Left renal pelvis (tissue), 4 donors: ENCODE measurements at places on chromosomes 7 and 10.

DNA sequence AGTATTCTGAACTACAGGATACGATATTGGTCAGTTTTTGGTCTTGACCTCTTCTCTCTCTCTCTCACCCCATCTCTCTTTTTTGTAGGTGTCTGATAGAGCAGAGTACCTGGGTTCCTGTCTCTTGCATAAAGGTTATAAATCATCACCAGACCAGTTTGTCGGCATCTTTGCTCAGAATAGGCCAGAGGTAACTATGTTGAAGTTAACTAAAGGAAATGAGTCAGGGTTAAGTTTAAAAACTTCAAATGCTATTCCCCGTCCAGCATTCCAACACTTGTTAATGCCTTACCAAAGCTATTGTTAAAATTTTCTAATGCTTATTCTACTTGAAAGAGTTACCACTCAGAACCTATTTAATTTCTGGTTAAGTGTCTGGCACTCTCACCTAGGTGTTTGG lies 30.7 kb downstream of the ACSL5 start:
- DNase-seq: no peak

DNA sequence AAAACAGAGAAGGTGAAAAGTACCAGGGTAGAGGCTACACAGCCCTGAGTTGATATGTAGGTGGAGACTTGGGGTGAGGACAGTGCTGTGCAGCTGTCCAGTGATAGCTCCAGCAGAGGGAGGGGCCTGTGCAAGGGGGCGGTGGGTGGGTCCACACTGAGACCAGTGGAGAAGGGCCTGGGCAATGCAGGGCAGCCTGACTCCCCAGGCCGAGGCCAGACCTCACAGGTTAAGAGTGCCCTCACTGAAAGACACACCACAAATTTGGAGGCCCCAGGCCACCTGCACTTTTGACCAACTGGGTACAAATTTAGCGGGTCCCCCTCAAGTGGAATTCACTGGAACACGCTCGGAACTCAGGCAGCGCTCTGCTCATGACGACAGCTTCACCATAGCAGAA lies 6.7 kb upstream of the RASGEF1A start:
- no peak for DNase-seq

- DNase-seq: no peak
Observed at GRCh38 chr10:105259201-105259600, 618.1 kb downstream of the SORCS3 start.

DNA sequence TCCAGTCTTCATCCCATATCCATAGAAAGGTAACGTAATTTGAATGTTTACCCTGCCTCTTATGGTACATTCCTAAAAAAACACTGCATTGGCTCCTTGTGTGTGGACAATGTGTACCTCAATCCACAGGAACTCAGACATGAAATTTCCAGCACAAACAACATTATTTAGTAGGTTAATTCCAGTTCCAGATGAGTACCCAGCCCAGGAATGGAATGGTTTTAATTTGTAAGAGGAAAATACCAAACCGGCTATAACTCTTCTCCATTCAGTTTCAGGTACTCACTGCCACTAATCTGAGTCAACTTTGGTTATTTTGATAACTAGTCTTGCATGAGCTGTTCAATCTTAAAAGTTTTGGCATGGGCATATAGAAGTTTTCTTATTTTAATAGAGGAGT lies 39.0 kb downstream of the TFPI2 start:
- no peak for DNase-seq

DNA sequence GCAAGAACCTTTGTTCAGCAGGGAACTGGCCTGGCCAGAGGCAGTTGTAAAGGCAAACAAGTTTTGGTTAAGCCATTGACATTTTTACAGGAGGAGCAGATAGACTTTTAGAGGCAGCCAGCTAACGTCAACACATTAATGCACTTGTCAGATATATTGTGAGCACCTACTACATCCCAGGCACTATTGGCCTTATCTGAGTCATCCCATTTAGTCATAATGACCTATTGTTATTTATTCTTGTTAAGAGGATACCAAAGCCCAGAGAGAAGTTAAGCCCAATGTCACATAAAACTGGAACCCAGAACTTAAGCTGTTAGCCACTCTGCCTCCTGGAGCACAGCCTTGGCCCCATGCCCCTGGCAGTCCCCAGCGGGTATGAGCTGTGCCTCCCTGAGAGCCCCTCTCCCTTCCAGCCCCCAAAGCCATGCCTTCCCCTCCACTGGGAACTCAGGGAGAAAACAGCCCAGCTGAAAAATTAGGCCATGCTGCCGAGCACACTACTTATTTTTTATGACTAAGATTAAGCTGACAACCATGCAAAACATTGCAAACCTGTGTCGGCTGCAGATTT lies 32.7 kb upstream of the TRIM8 start:
- no peak for DNase-seq

- DNase-seq: no peak
Observed at GRCh38 chr7:8639668-8640067, 206.3 kb downstream of the NXPH1 start.

- no peak for DNase-seq
Observed at GRCh38 chr7:2195400-2196246, 37.1 kb downstream of the MAD1L1 start.

DNA sequence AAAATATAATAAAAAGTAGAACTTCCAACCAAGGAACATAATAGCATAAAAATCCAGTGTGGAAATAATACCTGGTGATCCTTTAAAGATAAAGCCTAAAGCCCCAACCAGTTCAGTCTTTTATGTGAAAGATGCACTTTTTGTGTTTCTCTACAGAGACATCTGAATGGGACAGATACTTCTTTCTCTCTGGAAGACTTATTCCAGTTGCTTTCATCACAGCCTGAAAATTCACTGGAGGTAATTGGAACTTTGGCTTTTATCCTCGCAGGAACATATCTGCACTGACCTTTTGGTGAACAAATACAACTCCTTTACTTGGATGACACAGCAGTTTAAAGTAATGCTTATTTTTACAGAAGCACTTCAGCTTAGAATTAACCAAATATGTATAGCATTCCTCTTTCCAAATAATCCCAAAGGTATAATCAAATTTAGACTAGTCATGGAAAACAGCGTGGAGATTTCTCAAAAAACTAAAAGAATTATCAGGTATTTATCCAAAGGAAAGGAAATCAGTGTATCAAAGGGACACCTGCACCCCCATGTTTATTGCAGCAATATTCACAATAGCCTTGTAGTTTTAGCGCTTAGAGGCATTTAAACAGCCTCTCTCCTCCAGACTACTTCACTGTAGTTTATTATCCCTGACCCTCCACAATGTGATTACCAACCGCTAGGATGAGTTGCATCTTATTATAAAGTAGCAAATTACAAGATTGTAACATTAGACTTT lies 16.8 kb downstream of the HNRNPA2B1 start:
- no peak for DNase-seq
